ENCODE measurements at places on chromosomes 7 and 10.

DNA sequence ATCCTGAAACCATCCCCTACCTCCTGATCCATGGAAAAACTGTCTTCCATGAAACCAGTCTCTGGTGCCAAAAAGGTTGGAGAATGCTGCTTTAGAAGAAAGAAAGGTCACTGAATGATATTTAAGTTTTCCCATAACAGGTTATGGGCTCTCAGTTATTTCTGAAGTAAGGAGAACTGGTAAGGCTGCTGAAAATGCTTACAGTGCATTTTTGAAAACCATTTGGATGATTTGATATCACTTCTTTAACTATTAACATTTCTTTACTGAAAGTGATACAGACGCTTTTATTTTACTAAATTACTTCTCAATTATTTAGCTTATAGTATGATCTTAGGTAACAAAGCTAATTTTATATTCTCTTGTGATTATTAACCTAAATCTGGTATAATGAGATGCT lies 1094.4 kb upstream of the C7orf33 start:
- no peak for DNase-seq

DNA sequence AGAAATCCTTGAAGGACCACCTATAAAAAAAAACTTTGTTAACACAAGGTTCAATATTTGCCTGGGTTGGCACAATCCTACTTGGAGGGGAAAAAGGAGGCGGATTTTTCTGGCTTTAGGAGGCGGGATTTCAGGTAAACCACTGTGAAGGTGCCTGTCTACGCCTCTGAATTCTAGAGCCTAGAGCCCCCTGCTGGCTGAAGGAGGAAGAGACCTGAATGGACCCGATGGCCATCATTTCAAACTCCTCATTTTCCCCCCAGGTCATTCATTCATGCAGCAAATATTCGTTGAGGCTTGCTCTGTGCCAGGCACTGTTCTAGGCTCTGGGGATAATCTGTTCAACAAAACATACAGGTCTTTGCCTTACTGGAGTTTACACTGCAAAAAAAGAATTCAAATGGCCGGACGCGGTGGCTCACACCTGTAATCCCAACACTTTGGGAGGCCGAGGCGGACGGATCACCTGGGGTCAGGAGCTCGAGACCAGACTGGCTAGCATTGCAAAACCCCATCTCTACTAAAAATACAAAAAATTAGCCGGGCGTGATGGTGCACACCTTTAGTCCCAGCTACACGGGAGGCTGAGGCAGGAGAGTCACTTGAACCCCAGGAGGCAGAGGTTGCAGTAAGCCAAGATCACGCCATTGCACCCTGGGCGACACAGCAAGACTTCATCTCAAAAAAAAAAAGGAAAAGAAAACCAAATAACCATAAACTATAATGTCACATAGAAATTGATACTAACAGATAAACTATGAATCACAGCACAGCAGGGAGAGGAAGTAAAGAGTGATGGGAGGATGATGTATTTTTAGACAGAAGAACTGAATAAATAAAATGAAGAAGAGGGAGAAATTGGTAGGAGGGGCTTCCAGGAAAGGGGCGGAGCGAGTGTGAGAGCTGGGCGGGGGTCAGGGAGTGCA lies 90.1 kb upstream of the NFE2L3 start:
- DNase-seq, result peak; percentile 37

- peak; percentile 8 for DNase-seq
These were observed 190.2 kb downstream of the CAMK1D start for GRCh38 chr10:12539350-12540164.

GRCh38 chr7:607938-608337 lies 88.3 kb upstream of the PDGFA start:
- no peak for DNase-seq

- peak; percentile 18 for DNase-seq
These were observed 519.1 kb upstream of the AUTS2 start for GRCh38 chr7:69078997-69079769.

DNA sequence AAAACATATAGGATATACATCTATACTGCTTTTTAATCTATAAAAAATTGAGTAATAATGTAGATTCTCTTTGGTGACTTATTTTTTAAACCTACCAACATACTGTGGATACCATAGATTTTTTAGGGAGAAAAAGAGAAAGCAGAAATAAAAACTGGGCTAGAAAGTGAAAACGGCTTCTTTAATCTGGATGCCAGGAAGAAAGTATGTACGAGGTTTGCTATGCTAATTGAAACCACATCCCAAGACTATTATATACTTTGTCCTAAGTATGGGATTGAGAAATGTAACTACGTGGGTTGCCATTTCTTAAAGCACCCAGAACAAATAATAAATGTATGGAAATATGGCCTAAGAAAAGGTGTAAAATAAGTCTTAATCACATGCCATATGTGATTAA lies 129.0 kb upstream of the NFE2L3 start:
- DNase-seq, result no peak

DNA sequence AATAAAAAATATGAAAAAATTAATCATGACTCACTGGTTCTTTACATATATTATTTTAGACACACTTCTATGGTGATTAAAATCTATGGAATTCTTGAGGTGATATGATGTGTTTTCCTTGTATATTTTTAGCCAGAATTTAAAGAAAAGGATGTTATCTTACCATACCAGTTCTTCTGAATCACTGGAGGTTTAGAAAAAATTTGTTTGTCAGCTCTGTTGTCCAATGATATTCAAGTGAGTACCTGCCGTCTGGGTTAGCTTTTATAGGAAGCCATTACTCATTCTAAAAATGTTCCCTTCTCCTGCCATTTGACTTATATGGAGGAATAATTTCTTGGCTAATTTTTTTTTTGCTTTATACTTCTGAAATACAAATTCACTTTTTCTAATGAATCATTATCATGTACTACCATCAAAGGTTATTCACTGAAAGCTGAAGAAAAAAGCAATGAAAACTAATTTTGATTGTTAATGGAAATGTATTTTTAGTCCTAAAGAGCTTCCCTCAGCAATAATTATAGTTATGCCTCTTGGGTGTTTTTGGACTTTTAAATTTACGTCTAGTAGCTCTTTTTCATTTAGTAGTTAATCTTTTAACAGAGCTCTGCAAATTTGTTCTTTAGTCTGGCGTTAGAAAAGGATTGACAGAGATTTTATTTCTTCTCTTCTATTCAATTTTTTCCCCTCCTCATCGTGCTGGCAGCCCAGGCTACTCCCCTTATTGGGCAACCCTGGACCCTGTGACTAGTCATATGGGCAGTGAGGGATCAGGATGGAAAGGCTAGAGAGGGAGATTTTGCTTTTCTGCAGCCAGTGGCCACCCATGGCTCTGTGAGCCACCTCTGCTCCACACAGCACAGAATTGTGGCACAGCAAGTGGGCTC lies 434.2 kb downstream of the LRMDA start:
- no peak for DNase-seq

DNA sequence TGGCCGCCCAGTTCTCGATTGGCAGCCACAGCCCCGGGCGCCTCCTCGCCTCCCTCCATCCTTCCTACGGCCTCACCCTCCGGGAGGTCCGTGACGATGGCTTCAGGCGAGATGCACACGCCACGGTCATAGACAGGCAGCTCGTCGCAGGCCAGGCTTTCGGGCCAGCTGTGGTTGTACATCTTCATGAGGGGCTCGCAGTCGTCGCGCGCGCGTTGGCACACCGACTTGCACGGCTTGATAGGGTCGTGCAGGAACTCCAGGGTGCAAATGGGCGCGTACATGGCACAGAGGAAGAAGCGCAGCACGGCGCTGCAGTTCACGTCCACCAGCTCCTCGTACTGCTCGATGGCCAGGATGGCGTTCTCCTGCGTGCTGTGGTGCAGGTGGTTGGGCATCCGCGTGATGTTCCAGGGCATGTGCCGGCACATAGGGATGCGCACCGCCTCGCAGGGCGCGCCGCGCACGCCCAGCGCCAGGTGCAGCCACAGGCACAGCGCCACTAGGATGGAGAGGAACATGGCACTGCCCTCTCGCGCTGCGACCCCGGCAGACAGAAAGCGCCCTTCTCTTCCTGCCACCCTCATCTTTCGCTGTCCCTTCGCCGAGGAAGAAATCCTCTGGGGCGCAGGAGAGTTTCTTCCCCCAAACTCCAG lies 472 bp downstream of the SFRP4 start:
- peak; percentile 40 for DNase-seq

DNA sequence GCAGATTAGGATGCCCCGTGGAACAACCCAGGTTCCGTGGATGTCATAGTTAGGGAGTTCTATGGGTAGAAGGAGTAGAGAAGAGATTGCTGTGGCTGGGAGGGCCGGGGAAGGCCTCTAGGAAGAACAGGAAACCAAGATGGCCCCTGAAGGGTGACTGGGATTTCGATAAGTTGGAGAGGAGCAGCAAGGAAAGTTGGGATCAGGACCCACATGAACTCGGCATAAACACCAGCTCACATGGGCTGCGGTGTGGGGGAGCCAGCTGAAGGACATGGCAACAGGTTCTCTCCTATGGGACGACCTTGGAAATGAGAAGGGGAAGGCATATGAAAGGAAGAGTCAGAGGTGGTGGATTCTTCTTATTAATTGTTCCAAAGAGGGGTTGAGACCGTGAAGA lies 333.7 kb upstream of the SHH start:
- DNase-seq, result no peak

DNA sequence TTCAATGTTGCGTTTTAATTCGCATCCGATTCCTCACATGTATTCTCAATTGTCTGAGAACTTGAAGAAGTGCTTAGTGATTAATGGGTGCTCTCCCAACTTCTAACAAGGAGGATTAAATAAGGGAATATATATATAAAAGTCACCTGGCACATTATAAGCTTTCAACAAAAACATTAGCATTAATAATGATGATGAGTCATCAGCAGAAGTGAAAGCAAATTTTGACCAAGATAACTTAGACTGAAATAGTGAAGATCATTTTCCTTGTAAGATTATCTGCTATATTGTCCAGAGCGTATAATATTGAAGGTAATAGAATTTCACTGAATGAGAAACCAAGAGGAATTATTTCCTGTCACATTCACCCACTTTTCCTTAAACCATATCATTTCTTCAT lies 8.5 kb downstream of the ASAH2 start:
- no peak for DNase-seq

DNA sequence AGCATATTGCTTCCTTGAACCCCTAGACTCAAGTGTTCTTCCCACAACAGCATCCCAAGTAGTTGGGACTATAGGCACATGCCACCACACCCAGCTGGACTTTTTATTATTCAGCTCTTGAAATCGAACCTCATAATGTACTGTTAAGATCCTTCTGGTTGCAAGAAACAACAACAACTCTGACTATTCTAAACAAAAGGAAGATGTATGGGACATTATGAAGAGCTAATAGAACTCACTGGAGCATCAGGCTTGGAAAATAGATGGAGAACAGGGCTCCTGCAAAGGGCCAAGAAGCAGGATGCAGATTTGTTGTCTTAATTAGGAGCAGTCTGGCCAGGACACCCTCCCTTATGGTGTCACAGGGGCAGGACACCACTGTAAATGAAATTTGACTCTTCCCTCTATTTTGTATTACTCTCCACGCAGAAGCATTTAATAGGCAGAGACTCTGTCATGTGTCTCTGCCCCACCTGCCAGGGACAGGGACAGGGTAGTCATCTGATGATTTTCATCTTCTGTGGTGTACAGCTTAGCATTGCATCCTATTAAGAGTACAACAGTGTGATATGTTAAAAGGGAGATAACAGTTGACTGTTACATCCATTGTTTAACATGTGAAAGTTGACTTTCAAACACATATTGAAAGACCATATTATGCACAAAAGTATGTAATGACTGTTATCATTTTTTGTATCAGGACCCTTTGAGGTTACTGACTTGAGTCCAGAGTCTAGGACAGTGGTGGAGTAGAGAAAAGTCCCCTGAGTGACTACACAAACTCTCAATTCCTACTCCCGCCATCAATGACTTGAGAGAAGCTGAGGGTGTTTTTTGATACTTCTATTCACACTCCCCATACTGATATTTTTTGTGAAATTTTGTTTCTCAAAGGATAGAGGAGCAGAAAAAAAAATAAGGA lies 157.3 kb downstream of the LRRC4 start:
- no peak for DNase-seq

GRCh38 chr10:73228247-73228646 lies 18.8 kb downstream of the DNAJC9 start:
- DNase-seq, result peak; percentile 18

GRCh38 chr10:73827346-73828089 lies 16.1 kb upstream of the NDST2 start:
- DNase-seq, result no peak

DNA sequence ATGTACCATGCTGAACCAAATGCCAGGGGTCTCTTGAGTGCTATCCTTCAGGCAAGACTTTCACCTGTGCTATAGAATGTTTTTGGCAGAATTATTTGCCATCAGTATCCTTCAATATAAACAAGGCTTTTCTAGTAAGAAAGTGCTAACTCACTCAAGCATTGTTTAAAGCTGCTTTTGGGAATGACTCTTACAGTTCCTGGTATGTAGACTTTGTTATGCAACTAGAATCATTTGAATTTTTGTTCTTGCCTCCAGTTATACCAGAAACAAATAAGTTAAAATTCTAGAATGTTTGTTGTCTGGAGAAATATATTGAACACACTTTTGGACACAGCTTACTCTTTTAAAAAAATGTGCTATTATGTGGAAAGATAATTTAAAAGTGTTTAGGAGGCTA lies 39.5 kb upstream of the RTKN2 start:
- DNase-seq, result peak; percentile 22

- peak; percentile 43 for DNase-seq
These were observed 259.8 kb upstream of the SEMA3A start for GRCh38 chr7:84454174-84454959.

DNA sequence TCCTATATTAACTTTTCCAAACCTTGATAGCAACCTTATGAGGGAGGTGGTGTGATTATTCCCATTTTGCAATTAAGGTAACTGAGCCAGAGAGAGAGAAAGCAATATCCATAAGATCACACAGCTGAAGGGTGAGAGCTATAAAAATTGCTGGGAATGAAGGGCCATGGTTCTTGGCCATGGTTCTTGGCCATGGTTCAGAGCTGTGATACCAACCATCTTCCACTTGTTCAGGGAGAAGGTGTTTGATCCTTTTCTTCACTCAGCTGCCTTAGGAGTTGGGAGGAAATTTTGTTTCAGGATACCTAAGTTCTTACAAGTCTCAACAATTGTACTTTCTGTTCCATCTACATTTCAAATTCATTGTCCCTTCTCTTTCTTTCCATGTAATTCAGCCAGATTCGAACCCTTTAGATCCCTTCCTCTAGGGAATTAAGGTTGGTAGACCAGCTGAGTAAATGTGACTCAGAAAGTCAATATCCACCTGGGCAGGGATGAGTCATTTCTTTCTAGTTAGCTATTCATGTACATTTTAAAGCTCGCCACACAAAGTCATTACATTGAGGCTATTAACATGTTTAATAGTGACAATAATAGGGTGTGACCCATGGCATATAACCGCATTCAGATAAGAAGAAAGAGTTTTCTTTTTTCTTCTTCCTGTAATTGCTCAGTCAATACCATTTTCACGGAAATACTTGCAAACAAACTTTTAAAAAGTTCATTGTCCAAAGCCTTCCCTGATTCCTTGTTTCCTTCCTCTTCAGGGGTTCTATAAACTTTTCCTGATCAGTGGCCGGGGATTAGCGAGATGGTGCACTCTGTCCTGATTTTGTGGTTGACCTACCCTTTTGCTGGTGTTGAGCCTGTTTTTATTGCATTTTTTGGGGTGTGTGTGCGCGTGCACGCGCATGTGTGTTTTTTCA lies 143.4 kb downstream of the TCF7L2 start:
- peak; percentile 39 for DNase-seq
